T-cell (primary cell): ENCODE measurements at places on chromosomes 11 and 22.
A peak's percentile ranks its signal among the peaks of the same experiment; 100 is the strongest.

DNA sequence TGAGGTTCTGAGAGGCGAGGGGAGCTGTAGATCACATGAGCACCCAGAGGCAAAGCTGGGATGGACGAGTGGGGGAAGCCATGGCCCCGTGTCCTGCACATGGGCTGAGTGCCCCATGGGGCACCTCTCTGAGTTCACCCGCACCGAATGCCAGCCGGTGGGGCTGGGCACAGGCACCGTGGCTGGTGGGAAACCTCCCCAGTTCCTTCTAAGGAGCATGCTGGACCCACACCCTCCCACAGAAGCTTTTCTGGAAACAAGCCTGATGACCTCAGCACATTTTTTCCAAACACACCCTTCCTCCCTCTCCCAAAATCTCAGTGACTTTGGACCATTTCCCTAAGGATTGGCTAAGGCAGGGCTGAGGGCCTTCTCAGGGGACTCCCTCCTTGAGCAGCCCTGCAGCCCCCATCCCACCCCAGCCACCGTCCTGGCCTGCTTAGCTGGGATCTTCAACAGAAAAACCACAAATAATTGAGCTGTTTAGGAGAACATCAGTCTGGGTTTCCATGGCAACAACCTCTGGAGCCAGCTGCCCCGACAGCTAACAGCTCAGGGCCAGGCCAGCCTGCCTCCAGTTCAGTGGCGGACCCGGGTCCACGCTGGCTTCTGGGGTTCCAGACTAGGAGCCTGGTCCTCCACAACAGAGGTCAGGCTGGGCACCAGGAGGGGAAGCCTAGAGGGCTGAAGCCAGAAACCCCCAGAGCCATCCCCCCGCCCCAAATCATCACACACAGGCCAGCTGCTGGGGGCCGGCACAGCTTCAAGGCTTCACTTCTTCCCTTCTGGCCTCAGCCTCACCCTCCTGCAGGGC lies 18.1 kb upstream of the LINC01488 start:
- DNase-seq, result no peak

DNA sequence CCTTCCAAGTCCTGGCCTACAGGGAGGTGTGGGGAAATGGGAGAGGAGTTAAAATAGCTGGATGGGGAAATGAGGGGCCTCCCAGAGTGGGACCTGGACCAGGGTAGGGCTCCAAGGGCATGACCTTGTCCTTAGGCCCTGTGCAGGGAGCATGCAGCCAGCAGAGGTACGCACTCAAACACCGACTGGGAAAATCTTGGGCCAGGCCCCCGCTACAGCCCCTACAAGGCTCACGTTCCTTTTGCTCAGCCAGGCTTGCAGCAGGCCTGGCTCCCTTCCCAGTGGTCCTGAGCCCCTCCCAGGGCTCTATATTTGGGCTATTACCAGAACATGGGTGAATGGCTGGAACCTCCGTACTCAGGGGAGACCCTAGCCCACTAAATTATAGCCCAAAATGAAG lies 31.3 kb downstream of the LMO1 start:
- no peak for DNase-seq

DNA sequence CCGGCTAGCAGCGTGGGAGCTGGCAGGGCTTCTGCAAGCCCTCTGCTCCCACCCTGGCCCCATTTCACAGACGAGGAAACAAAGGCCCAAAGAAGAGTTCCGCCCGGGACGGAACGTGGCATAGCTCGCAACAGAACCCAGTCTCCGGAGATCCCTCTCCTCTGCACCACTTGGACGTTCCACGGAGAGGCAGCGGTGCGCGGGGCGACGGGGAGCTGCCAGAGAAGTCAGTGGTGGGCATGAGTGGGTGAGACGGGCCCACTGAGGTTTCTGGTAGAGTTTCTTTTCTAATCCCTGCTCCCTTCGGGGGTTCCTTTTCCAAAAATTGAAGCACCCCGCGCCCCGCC lies 554 bp upstream of the NECTIN1 start:
- peak; percentile 15 for DNase-seq

- DNase-seq, result no peak
Observed at GRCh38 chr11:70756756-70757155, 358.4 kb downstream of the CTTN start.

DNA sequence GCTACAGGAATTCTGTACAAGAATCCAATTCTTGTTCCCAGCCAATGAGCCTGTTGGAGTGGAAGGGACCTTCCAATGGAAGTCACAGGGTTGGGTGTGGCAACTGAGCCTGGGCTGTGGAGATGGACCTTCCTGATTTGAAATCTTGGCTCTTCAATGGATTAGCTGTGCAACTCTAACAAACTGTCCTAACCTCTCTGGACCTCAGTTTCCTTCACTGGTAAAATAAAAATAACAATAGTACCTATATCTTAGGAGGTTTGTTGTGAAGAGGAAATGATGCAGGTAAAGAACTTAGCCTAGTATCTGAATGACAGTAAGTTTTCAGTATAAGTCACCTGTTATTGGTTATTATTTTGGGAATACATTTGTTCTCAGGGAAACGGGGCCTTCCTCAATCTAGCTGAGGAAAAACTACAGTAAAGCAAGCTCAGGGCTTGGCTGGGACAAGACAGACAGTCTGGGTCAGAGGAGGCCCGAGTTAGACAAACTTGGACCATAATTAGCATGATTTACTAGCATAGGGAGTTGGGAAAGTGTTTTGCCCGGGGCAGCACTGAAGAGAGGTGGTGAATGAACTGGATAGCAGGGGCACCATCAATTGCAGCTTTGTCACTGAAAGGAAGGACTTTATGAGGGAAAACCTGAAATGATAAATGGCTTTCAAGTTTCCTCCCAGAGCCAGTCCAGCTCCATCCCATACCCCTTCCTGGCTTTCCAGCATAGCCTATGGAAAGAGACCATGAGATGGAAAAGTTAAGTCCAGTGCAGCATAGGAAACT lies 13.7 kb downstream of the ELF5 start:
- DNase-seq, result no peak
